ENCODE measurements at places on chromosomes 5 and 9. TPM values are rescaled to one million over a fixed set of nuclear protein-coding genes. Genes with fewer than 3 reads are reported as not detected.

Gene INSL4
- total RNA-seq, result not detected

Gene SPINK7
- not detected for total RNA-seq

Gene GABRA6
- total RNA-seq, result not detected

Gene TJP2
- total RNA-seq, result 24.5 TPM

Gene GABRP
- total RNA-seq, result not detected

Gene ARL10
- 15.9 TPM for total RNA-seq

Gene OR1J2
- total RNA-seq, result not detected

Gene ISL1
- total RNA-seq, result not detected

Gene ZNF879
- total RNA-seq, result 7.2 TPM

Gene SPATA31C2
- not detected for total RNA-seq

Gene CDC26
- total RNA-seq, result 35.2 TPM

Gene LECT2
- total RNA-seq, result not detected

Gene LCN9
- total RNA-seq, result not detected

Gene PRR16
- not detected for total RNA-seq

Gene PCDHA13
- total RNA-seq, result not detected

Gene GCNT4
- total RNA-seq, result 2.2 TPM

Gene SPATA31C1
- not detected for total RNA-seq

Gene OR2S2
- not detected for total RNA-seq

Gene OTP
- total RNA-seq, result not detected

Gene CENPK
- 72.9 TPM for total RNA-seq

Gene SLC23A1
- 0.48 TPM for total RNA-seq

Gene NAA35
- 23.2 TPM for total RNA-seq

Gene COL5A1
- 0.14 TPM for total RNA-seq

Gene IRX1
- total RNA-seq, result not detected

Gene PCDHGA4
- 0.10 TPM for total RNA-seq

Gene DMRT2
- 0.19 TPM for total RNA-seq

Gene MED10
- 51.6 TPM for total RNA-seq

Gene SPATA31E1
- total RNA-seq, result not detected

Gene SLC45A2
- not detected for total RNA-seq

All from activated naive CD4-positive, alpha-beta T cell treated with anti-CD3 and anti-CD28 coated beads, Interleukin-2, amount 10 ng/mL, durations not matched to agents 5 hours and 36 hours (primary cell).